ENCODE measurements at places on chromosomes 12 and 14. TPM values are rescaled to one million over a fixed set of nuclear protein-coding genes. Genes with fewer than 3 reads are reported as not detected.
A peak's percentile ranks its signal among the peaks of the same experiment; 100 is the strongest.

GRCh38 chr14:60061371-60061770 is 30.4 kb upstream of the PCNX4 start:
- peak; percentile 34 for DNase-seq

Gene DRAM1
- total RNA-seq: 13.2 TPM

- DNase-seq: no peak
Measured at GRCh38 chr14:91934554-91935285, 12.8 kb downstream of the FBLN5 start.

Gene ASCL1
- total RNA-seq: not detected

- DNase-seq: peak; percentile 4
Measured at GRCh38 chr14:100994756-100995330, 91.3 kb upstream of the RTL1 start.

DNA sequence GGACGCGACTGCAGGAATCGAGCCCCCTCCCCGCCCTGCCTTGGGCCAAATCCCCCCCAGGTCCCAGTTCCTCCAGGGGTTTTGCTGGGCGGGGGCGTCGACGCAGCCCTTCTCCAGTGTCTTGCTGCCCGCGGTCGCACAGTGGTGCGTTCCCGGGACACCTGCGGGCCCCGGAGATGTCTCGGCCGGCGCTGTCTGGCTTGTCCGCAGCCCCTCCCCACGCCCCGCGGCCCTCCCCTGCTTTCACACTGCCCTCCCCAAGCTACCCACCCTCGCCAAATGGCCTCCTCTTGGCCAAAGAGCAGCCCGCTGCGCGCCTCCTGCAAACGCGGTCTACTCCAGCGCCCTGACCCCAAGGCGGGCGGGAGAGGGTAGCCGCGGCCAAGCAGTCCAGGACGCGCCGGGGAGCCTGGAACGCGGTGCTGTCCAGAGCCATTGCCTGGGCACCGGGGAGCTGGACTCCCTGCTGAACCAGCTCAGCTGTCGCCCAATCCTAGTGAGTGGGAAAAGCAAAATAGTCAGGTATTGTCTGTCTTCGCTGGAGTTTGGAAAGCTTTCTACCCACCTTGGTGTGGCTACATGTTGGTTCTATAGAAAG is 122.0 kb downstream of the AACS start:
- no peak for DNase-seq

Gene OR6S1
- not detected for total RNA-seq

DNA sequence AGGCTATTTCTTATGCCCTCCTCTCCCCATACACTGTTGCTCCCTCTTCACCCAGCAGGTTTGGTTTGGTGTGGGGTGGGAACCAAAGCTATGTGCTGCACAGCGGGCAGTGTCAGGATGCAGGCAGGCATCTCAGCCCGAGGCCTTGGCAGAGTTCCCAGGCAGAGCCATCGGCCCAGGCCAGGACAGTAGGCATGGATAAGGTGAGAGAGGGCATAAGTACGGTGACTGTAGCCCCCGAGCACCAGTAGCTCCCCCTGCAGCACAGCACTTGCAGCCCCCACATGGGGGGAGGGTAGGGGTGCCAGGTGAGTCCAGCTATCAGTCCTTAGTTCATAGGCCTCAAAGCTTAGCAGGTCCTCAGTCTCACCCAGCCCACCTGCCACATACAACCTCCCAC is 7.2 kb downstream of the KLHL33 start:
- DNase-seq: no peak

Measured in SJSA1 (cell line).